ENCODE measurements at places on chromosomes 4 and X. TPM values are rescaled to one million over a fixed set of nuclear protein-coding genes. Genes with fewer than 3 reads are reported as not detected.

GATA1 gene
- total RNA-seq: not detected

TRAM1L1 gene
- total RNA-seq: 2.0 TPM

SLC30A9 gene
- total RNA-seq: 59.7 TPM

VCX3A gene
- not detected for total RNA-seq

HCFC1 gene
- 30.7 TPM for total RNA-seq

ACE2 gene
- total RNA-seq: not detected

PPP4R3C gene
- total RNA-seq: not detected

HPGD gene
- total RNA-seq: not detected

XAGE2 gene
- not detected for total RNA-seq

TLR3 gene
- total RNA-seq: 8.6 TPM

TKTL1 gene
- not detected for total RNA-seq

RHOXF2B gene
- not detected for total RNA-seq

PAGE2B gene
- not detected for total RNA-seq

DRP2 gene
- total RNA-seq: 2.3 TPM

AKAP4 gene
- not detected for total RNA-seq

TENM3 gene
- 6.6 TPM for total RNA-seq

PROM1 gene
- total RNA-seq: not detected

GLRA3 gene
- not detected for total RNA-seq

TGIF2LX gene
- total RNA-seq: not detected

PSAPL1 gene
- total RNA-seq: not detected

Data from myometrial cell (primary cell).